ENCODE measurements at places on chromosomes 2 and 18. TPM values are rescaled to one million over a fixed set of nuclear protein-coding genes. Genes with fewer than 3 reads are reported as not detected.

CCDC74A gene
- 24.7 TPM for total RNA-seq

DLX1 gene
- total RNA-seq: not detected

GALNT13 gene
- 2.3 TPM for total RNA-seq

TTC32 gene
- total RNA-seq: 14.2 TPM

RBM43 gene
- total RNA-seq: 4.6 TPM

HAAO gene
- 1.8 TPM for total RNA-seq

ST6GAL2 gene
- 0.46 TPM for total RNA-seq

SLC19A3 gene
- total RNA-seq: 53.4 TPM

PJVK gene
- not detected for total RNA-seq

- DNase-seq: no peak
- H3K27ac ChIP-seq: no peak overlapping the region
- no peaks in the 10 kb centered on the region for H3K36me3 ChIP-seq
- H3K4me3 ChIP-seq: no peak overlapping the region
- H3K4me1 ChIP-seq: no peaks in the 10 kb centered on the region
Measured at GRCh38 chr18:27685807-27686412, 491.0 kb downstream of the CDH2 start.

DNA sequence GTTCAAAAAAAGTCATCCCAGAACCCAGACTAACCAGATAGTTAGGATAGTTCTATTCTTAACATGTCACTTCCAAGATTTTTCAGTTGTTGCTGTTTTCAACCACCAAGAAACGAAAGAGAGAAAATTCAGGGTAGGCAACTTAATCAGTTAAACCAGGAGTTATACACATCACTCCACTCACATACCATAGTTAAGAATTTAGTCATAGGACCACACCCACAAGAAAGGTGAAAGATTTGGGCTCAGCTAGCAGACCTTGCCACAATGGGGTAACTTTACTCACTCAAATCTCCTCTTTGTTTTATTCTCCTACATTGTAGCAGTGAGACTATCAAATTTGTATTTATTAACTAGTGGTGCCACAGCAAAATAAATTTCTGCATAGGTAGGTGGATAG, 473.6 kb downstream of the NUP35 start:
- H3K27me3 ChIP-seq: no peaks in the 10 kb centered on the region
- no peaks in the 10 kb centered on the region for H3K4me1 ChIP-seq
- no peaks in the 10 kb centered on the region for H3K36me3 ChIP-seq
- no peak overlapping the region for H3K4me3 ChIP-seq
- no peak for DNase-seq

DNA sequence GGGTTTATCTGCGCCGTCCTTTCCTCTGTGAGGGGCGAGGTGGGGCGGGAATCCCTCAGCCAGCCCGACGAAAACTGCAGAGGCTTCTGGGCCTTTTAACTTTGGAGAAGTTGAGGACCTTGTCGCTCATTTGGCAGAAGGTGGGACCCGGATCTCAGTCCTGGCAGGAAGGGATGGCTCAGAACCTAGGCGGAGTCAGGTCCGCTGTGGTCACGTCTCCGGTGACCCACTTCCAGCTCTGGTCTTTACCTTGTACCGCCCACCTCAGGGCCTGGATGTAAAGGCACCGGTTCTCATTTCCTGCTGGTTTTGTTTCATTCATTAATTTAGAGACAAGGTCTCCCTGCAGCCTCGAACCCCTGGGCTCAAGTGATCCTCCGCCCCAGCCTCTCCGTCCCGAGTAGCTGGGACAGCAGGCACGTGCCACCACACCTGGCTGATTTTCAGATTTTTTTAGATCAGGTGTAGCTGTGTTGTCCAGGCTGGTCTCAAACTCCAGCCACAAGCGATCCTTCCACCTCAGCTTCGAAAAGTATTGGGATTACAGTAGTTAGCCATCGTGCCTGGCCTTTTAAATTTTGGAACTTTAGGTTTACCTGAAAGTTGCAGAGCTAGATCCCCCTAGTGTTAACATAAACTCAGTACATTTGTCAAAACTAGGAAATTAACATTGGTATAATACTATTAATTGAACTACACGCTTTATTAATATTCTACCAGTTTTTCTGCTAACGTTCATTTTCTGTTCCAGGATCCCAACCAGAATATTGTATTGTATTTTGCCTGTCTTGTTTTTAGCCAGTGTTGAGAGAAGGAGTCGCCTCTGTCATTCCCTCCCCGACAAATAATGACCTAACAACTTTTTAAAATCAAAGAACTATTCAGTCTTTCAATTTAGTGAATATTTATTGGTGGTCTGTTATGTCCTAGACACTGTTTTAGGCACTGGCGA, 852 bp downstream of the POLI start:
- peak; percentile 68 for DNase-seq
- H3K27me3 ChIP-seq: no peaks in the 10 kb centered on the region
- peak overlapping the region; percentile 33 for H3K4me3 ChIP-seq

- DNase-seq: no peak
- H3K4me1 ChIP-seq: no peaks in the 10 kb centered on the region
- no peak overlapping the region for H3K27ac ChIP-seq
- no peaks in the 10 kb centered on the region for H3K27me3 ChIP-seq
- H3K4me3 ChIP-seq: no peak overlapping the region
Measured at GRCh38 chr18:13745696-13746095, 19.2 kb downstream of the RNMT start.

GRCh38 chr2:11829324-11829946, 83.0 kb downstream of the LPIN1 start:
- H3K27ac ChIP-seq: peak overlapping the region; percentile 79
- H3K4me1 ChIP-seq: peaks cover 22% of the 10 kb centered on the region
- DNase-seq: no peak
- H3K4me3 ChIP-seq: peak overlapping the region; percentile 33
- peaks cover 12% of the 10 kb centered on the region for H3K36me3 ChIP-seq
- H3K27me3 ChIP-seq: no peaks in the 10 kb centered on the region

- no peak for DNase-seq
- no peak overlapping the region for H3K4me3 ChIP-seq
- H3K27ac ChIP-seq: no peak overlapping the region
Measured at GRCh38 chr2:109450574-109451273, 163.0 kb downstream of the SEPTIN10 start.

DNA sequence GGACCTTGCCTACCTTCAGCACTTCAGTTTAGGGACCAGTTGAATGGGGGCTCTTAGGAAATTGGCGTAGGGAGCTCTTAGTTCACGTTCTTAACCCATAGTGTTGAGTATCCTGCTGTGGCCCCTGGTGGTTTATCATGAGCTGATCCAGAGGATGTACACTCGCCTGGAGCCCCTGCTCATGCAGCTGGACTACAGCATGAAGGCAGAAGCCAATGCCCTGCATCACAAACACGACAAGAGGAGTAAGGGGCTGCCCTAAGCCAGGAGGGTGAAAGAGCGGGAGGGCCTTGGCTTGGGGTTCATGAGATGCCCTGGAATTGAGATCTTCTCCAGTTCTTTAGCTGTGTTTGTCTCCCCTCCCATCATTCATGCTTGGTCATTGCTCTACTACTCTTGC, 2.9 kb downstream of the RETREG2 start:
- H3K4me3 ChIP-seq: no peak overlapping the region
- H3K36me3 ChIP-seq: peaks cover 41% of the 10 kb centered on the region
- H3K4me1 ChIP-seq: peaks cover 14% of the 10 kb centered on the region
- no peaks in the 10 kb centered on the region for H3K27me3 ChIP-seq
- H3K27ac ChIP-seq: no peak overlapping the region

- no peaks in the 10 kb centered on the region for H3K36me3 ChIP-seq
- peak overlapping the region; percentile 52 for H3K27ac ChIP-seq
- peaks cover 23% of the 10 kb centered on the region for H3K4me1 ChIP-seq
- peak; percentile 97 for DNase-seq
- no peaks in the 10 kb centered on the region for H3K27me3 ChIP-seq
- H3K4me3 ChIP-seq: peak overlapping the region; percentile 48
Measured at GRCh38 chr2:96507957-96508520, 2.9 kb upstream of the NEURL3 start.

DNA sequence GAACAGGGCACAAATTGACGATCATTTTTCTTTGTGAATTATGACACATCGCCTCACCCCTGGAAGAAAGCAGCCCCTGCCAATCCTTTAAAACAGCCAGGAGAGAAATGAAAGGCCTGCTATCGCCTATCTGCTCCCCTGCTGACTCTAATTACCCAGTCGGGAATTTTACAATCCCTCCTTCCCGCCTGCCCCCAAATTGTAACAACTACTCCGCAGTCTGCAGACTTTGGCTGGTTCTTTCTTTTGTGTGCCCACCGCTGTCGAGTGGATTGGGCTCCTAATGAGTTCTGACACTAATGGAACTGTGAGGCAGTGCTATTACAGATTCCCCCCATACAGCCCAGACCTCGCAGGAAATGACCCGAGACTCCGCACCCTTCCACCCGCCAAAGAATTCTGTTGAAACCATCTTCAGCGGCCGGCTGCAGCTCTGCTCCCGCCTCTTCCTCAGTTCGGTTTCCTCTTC, 281.2 kb upstream of the PARD3B start:
- DNase-seq: no peak
- no peak overlapping the region for H3K27ac ChIP-seq
- no peaks in the 10 kb centered on the region for H3K27me3 ChIP-seq
- no peaks in the 10 kb centered on the region for H3K4me1 ChIP-seq
- H3K36me3 ChIP-seq: no peaks in the 10 kb centered on the region
- no peak overlapping the region for H3K4me3 ChIP-seq

DNA sequence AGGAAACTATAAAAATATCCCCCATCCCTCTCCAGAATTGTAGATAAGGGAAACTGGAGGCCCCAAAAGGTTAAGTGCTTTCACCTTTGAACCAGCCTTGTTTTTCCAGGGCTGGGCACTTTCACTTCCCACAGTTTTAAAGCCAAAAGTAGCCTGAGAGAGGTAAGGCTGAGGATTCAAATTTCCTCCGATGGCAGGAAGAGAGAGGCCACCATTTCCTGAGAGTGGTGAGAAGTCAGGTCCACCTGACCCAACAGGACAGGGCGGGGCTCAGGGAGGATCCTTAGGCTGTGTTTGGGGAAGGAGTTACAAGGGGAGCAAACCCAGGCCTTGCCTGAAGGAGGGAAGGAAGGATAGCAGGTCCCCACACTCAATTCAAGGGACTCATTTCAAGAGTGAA, 4.7 kb upstream of the TEX261 start:
- H3K4me1 ChIP-seq: peaks cover 16% of the 10 kb centered on the region
- no peaks in the 10 kb centered on the region for H3K27me3 ChIP-seq
- no peak overlapping the region for H3K27ac ChIP-seq

DNA sequence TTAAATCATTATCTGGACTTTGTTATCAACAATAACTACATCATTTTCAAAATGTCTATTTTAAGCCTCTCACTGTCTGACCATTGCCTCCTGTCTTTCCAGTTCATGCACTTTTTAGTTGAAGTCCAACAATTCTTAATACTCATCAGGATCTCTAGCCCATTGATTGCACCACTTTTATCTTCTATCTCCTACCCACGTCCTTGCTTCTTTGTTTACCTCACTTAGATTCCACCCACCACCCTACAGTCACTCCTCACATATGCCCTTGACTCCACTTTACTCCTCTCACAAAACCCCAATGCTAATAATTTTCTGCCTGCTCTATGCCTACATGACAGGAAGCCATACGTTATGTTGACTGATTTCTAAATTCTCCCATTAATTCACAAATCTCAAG, 21.9 kb downstream of the TACR1 start:
- H3K4me3 ChIP-seq: no peak overlapping the region
- DNase-seq: no peak
- H3K27me3 ChIP-seq: no peaks in the 10 kb centered on the region
- no peaks in the 10 kb centered on the region for H3K36me3 ChIP-seq
- H3K4me1 ChIP-seq: no peaks in the 10 kb centered on the region

DNA sequence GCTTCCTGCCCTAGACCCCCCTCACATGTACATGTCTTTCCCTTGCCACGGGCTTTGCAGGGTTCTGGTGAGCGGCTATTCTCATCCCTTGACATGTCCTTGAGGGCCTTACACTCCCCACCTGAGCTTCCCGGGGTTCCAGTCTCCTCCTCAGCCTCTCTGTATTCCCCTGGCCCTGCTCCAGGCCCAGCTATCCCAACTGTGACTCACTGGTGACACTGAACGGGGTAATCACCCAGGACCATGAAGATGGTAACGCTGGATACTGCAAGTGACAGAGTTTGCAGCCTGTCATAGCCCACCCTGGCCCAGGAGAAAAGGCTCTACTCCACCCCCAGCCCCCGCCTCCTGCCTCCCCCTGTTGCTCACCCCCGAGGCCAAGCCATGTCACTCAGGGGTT, 27.3 kb downstream of the KIF3C start:
- no peak overlapping the region for H3K27ac ChIP-seq
- H3K27me3 ChIP-seq: no peaks in the 10 kb centered on the region
- DNase-seq: no peak
- H3K4me1 ChIP-seq: no peaks in the 10 kb centered on the region
- no peak overlapping the region for H3K4me3 ChIP-seq

DNA sequence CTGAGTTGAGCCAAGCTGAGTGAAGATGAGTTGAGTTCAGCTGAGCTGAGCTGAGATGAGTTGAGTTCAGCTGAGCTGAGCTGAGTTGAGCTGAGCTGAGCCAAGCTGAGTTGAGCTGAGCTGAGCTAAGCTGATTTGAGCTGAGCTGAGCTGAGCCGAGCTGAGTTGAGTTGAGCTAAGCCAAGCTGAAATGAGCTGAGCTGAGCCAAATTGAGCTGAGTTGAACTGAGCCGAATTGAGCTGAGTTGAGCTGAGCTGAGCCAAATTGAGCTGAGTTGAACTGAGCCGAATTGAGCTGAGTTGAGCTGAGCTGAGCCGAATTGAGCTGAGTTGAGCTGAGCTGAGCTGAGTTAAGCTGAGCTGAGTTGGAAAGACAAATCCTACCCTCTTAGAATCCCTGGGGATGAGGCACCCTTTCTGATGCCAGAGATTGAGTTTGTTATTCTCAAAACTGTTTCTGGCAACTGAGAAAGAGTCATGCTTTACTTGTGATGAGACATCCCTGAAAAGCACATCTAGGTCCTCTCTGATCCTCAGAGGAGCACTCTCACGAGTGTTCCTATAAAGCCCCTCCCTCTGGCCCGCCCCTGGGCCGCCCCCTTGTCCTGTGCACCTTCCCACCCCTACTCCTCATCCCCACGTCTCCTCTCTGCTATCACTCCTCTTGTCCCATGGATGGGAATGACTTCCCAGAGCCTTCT, 116.5 kb downstream of the MCFD2 start:
- H3K27me3 ChIP-seq: no peaks in the 10 kb centered on the region
- H3K4me1 ChIP-seq: peaks cover 4% of the 10 kb centered on the region
- no peak overlapping the region for H3K27ac ChIP-seq

- H3K4me3 ChIP-seq: no peak overlapping the region
- no peaks in the 10 kb centered on the region for H3K27me3 ChIP-seq
- H3K4me1 ChIP-seq: no peaks in the 10 kb centered on the region
- DNase-seq: no peak
Measured at GRCh38 chr18:42459873-42460272, 504.8 kb downstream of the PIK3C3 start.

- no peaks in the 10 kb centered on the region for H3K4me1 ChIP-seq
- H3K27me3 ChIP-seq: no peaks in the 10 kb centered on the region
- H3K4me3 ChIP-seq: no peak overlapping the region
- no peaks in the 10 kb centered on the region for H3K36me3 ChIP-seq
Measured at GRCh38 chr18:42414756-42415454, 459.9 kb downstream of the PIK3C3 start.

DNA sequence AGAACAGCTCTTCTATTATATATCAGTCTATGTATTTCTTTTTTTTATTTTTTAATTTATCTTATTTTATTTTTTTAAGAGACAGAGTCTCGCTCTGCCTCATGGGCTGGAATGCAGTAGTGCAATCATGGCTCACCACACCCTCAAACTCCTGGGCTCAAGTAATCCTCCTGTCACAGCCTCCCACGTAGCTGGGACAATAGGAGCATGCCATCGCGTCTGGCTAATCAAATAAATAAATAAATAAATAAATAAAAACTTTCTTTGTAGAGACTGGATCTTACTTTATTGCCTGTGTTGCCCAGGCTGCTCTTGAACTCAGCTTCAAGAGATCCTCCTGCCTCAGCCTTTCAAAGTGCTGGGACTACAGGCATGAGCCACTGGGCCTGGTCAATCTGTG, 117.0 kb downstream of the RBMS1 start:
- H3K4me3 ChIP-seq: no peak overlapping the region
- H3K4me1 ChIP-seq: peaks cover 100% of the 10 kb centered on the region
- H3K36me3 ChIP-seq: no peaks in the 10 kb centered on the region
- no peak for DNase-seq
- peak overlapping the region; percentile 88 for H3K27ac ChIP-seq
- no peaks in the 10 kb centered on the region for H3K27me3 ChIP-seq

All from upper lobe of left lung (tissue), 6 donors.